ENCODE measurements at places on chromosomes 2 and 18. TPM values are rescaled to one million over a fixed set of nuclear protein-coding genes. Genes with fewer than 3 reads are reported as not detected.

The HYCC2 gene
- 20.5 TPM for total RNA-seq

The TIA1 gene
- total RNA-seq: 98.6 TPM

The TLX2 gene
- 0.94 TPM for total RNA-seq

DNA sequence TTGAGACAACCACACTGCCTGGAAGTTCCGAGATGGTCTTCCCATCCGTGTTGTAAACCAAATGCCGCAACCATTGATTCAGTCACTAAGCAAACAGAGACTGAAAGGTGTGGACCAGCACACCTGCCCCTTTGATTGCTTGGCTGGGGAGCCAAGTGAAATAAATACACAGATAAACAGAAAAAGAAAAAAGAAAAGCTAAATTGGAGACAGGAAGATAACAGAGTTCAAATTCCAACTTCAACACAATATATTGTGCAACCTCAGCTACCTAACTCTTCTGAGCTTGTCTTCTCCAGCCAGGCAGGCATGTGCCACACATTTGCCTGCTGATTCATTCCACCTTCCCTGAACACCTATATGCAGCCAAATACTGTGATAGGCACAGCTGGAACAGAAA is 110.9 kb downstream of the PID1 start:
- no peaks in the 10 kb centered on the region for H3K4me1 ChIP-seq
- H3K4me3 ChIP-seq: no peak overlapping the region
- H3K27me3 ChIP-seq: no peaks in the 10 kb centered on the region
- H3K36me3 ChIP-seq: no peaks in the 10 kb centered on the region

DNA sequence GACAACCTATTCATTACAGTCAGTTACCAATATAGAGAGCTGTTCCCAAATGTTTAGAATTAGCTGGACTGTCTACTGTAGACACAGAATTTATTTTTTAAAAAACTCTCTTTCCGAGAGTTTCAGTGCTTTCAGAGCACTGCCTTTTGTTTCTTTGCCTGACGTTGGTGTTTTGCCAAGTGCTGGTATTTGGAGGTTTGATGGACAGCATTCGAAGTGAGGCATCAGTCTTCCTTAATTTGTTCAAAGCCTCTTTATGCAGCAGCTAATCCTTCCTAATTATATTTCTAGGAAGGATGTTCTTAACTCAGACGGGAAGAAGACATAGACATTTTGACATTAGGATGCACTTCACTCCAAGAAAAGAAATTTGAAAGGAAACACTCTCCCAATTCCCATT is 83.2 kb downstream of the LTBP1 start:
- H3K4me3 ChIP-seq: no peak overlapping the region
- H3K27ac ChIP-seq: no peak overlapping the region
- no peaks in the 10 kb centered on the region for H3K4me1 ChIP-seq
- DNase-seq: no peak
- no peaks in the 10 kb centered on the region for H3K36me3 ChIP-seq

- H3K4me3 ChIP-seq: no peak overlapping the region
- H3K27me3 ChIP-seq: peaks cover 11% of the 10 kb centered on the region
- DNase-seq: no peak
- H3K27ac ChIP-seq: no peak overlapping the region
Observed at GRCh38 chr2:108266218-108266617, 22.5 kb upstream of the SULT1C2 start.
